ENCODE measurements at places on chromosomes 7 and 10. TPM values are rescaled to one million over a fixed set of nuclear protein-coding genes. Genes with fewer than 3 reads are reported as not detected.
A peak's percentile ranks its signal among the peaks of the same experiment; 100 is the strongest.

DNA sequence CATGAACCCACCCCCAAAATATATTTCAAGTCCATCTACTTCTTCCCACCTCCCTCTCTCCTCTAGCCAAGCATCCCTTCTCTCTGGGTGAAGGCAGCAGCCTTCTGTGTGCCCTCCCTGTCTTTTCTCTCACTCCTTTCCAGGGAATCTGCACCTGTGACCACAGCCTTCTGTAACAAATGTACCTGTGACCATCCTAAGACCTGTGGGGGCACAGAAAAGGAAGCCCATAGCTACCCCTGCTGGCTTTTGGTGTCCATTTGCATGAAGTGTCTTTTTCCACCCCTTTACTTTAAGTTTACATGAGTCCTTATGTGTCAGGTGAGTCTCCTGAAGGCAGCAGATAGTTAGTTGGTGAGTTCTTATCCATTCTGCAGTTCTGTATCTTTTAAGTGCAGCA is 2.0 kb upstream of the TBXAS1 start:
- no peaks in the 10 kb centered on the region for H3K36me3 ChIP-seq
- H3K27me3 ChIP-seq, result peaks cover 28% of the 10 kb centered on the region
- H3K27ac ChIP-seq, result no peak overlapping the region
- H3K4me1 ChIP-seq, result peaks cover 6% of the 10 kb centered on the region
- no peak overlapping the region for H3K4me3 ChIP-seq

DNA sequence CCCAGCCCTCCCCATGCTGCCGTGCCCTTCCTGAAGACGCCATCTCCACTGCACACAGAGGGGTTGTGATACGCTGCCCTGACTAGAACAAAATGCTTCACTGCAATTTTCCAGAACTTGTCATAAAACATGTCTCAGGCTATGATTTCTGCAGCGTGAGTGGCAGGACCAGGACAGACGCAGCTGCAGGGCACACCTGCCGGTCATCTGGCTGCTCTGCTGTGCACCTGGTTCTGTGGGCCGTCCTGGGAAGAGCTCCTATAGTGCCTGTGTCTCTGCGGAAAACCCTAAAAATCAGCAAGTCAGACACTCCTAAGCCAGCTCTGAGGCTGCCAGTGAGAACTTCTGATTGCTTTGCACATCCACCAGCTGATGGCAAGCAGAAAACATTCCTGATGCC is 39.7 kb upstream of the DIP2C start:
- no peak overlapping the region for H3K4me3 ChIP-seq
- peaks cover 3% of the 10 kb centered on the region for H3K36me3 ChIP-seq
- DNase-seq, result no peak
- peaks cover 9% of the 10 kb centered on the region for H3K4me1 ChIP-seq

DNA sequence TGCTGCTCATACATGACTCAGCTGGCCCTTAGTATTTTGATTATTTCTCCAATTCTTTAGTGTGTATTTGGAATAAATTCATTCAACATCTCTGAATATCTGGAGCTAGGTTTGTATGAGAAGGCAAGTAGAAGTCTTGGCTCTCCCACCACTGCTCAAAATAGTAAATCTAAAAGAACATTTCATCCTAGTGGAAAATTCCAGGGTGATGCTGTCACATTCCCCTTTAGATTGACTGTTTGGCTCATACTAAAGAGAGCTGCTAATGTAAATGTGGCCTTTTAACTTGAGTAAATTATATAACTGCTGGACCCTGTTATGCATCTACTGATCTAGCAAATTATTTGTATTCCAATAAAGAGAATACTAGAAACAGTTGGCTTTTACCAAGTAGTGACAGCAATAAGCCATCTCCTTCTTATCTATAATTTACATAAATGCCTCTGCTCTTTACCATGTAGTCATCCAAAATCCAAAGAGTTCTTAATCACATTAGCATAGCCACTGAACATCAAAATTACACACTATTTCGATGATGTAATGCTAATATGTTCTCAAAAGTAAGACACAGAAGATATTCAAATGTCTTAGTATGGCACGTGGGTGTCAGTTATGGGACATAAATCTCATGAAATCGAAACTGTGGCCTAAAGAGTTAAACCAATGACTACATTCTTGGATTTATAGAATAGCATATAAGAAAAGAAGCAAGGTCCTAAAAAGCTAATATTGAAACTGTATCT is 86.9 kb upstream of the KCND2 start:
- no peak for DNase-seq
- no peaks in the 10 kb centered on the region for H3K36me3 ChIP-seq
- no peak overlapping the region for H3K4me3 ChIP-seq
- H3K27me3 ChIP-seq, result no peaks in the 10 kb centered on the region

GRCh38 chr10:61919646-61920215 is 18.2 kb downstream of the ARID5B start:
- H3K36me3 ChIP-seq, result peaks cover 48% of the 10 kb centered on the region
- peak overlapping the region; percentile 25 for H3K27ac ChIP-seq
- no peak overlapping the region for H3K4me3 ChIP-seq
- H3K27me3 ChIP-seq, result peaks cover 2% of the 10 kb centered on the region

- H3K4me1 ChIP-seq, result peaks cover 77% of the 10 kb centered on the region
- DNase-seq, result no peak
- H3K27ac ChIP-seq, result peak overlapping the region; percentile 70
- H3K4me3 ChIP-seq, result no peak overlapping the region
- H3K36me3 ChIP-seq, result peaks cover 33% of the 10 kb centered on the region
Measured at GRCh38 chr7:43594020-43594419, 11.1 kb downstream of the STK17A start.

The MOSPD3 gene
- total RNA-seq, result 17.1 TPM

DNA sequence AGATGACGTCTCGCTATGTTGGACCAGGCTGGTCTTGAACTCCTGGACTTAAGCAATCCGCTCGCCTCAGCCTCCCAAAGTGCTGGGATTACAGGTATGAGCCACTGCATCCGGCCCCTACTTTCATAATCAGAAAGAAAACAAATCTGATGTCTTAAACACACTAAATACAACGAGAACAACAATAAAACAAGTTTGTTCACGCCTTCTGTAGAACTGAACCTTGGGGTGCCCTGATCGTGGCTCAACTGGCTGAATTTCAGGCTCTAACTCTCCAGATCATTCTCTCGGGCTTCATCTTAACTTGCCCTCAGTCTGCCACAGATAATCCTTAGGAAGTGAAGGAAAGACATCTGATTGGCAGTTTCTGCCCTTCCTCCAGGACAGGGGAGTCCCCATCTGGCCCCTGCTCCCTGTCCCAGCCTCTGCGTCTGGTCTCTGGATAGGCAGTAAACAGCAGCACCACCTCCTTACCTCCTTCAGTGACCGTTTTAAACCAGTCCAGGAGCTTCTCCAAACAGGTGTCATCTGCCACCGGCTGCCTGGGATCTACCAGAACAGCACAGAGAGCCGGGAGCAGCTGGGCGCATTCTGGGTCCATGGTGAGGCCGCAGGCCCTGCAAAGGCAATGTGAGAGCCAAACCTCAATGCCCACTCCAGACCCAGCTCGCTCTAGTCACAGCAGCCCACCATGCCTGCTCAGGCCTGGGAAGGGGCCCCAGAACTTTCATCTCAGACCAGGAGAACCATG is 1.3 kb downstream of the BRAT1 start:
- H3K36me3 ChIP-seq, result peaks cover 12% of the 10 kb centered on the region
- H3K27ac ChIP-seq, result peak overlapping the region; percentile 40

The NAPEPLD gene
- 2.7 TPM for total RNA-seq

GRCh38 chr10:9091530-9092093 is 1037.1 kb downstream of the GATA3 start:
- H3K27me3 ChIP-seq, result no peaks in the 10 kb centered on the region
- H3K36me3 ChIP-seq, result no peaks in the 10 kb centered on the region
- H3K4me3 ChIP-seq, result no peak overlapping the region
- H3K4me1 ChIP-seq, result no peaks in the 10 kb centered on the region
- no peak for DNase-seq

Data from HFFc6 (cell line).